ENCODE measurements at places on chromosomes 2 and 18. TPM values are rescaled to one million over a fixed set of nuclear protein-coding genes. Genes with fewer than 3 reads are reported as not detected.

The ARHGEF33 gene
- total RNA-seq, result not detected

GRCh38 chr2:232937278-232937906, 67.3 kb downstream of the SNORC start:
- no peak for DNase-seq

DNA sequence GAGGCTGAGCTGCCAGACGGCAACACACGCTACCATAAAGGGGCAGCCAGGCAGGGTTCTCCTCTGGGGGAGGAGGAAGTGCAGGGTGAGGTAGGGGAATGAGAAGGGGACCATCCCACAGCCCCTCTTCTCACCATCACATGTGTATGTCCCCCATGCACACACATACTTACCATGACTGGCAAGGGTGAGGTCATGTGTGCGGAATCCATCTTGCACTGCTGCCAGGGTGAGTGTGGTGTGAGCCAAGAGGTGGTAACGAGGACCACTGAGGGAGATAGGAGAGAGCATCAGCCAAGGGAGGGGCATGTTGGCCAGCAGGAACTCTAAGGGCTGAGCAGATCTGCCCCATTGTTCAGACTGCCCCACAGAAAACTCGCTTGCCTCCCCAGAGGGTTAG, 7.1 kb downstream of the WDR54 start:
- no peak for DNase-seq

DNA sequence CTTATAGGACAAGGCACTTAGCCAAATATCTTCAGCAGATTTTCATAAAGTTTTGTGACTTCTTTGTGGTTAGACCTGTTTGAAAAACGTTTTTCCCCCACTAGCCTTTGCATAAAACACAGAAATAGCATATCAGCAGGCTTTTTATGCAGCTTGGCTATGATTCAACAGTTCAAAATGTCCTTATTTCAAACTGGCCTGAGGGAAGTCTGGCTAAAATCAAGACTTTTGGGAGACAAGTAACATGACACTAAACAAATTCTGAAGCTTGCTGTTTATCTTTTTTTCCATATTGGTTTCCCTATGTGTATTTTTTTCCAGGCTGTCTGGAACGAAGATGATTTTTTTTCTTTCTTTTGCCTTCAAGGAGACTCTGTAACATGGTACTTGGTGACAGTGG, 95.1 kb upstream of the L3MBTL4 start:
- no peak for DNase-seq

- no peak for DNase-seq
Observed at GRCh38 chr2:185050804-185051203, 452.5 kb downstream of the ZNF804A start.

- no peak for DNase-seq
Observed at GRCh38 chr2:2046497-2046896, 284.6 kb downstream of the MYT1L start.
